NCI-H446 (cell line): ENCODE measurements at places on chromosomes 7 and 10.

GRCh38 chr7:46972205-46972604, 609.7 kb downstream of the TNS3 start:
- no peak for DNase-seq

GRCh38 chr10:70940834-70941568, 52.6 kb upstream of the PCBD1 start:
- DNase-seq = no peak

GRCh38 chr7:91527460-91527859, 263.2 kb downstream of the FZD1 start:
- DNase-seq = no peak

DNA sequence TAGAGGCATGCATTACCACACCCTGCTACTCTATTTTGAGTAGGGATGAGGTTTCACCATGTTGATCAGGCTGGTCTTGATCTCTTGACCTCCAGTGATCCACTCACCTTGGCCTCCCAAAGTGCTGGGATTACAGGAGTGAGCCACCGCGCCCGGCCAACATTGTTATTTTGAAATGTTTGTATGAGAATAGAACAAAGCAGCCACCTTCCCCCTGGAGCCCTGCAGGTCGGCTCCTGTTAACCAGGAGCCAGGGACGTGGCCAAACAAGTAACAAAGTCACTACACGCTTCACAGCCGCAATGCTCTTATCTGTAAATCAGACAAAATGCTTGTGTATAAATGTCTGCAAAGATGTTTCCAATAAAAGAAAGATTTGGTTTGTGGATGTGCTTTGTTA, 295.4 kb downstream of the CNTNAP2 start:
- no peak for DNase-seq

GRCh38 chr10:4813023-4813422, 13.0 kb upstream of the AKR1E2 start:
- DNase-seq = no peak

DNA sequence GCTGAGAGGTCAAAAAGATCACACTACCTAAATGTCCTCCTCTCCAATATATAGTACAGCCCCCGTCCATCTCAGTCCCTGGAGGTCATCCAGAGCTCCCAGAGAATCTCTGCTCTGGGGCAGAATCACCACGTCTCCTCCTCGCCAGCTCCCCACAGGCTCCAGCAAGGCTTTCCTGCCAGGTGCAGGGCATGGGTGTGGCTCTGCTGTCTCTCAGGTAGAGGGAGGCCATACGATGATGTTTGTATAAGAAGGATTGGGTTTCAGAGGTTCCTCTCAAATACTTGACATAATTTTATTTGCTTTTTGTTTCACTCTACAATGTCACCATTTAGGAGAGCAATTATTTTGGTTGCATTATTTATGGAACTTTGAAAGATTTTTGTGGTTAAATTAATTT, 98.3 kb upstream of the PRSS58 start:
- DNase-seq = no peak

GRCh38 chr10:93871671-93872204, 22.0 kb upstream of the SLC35G1 start:
- DNase-seq = no peak

GRCh38 chr7:29557954-29558353, 5.7 kb upstream of the PRR15 start:
- DNase-seq = no peak

- DNase-seq = no peak
Observed at GRCh38 chr10:98374217-98374985, 40.6 kb downstream of the PYROXD2 start.

GRCh38 chr10:103658049-103658577, 164.6 kb downstream of the NEURL1 start:
- DNase-seq = no peak

DNA sequence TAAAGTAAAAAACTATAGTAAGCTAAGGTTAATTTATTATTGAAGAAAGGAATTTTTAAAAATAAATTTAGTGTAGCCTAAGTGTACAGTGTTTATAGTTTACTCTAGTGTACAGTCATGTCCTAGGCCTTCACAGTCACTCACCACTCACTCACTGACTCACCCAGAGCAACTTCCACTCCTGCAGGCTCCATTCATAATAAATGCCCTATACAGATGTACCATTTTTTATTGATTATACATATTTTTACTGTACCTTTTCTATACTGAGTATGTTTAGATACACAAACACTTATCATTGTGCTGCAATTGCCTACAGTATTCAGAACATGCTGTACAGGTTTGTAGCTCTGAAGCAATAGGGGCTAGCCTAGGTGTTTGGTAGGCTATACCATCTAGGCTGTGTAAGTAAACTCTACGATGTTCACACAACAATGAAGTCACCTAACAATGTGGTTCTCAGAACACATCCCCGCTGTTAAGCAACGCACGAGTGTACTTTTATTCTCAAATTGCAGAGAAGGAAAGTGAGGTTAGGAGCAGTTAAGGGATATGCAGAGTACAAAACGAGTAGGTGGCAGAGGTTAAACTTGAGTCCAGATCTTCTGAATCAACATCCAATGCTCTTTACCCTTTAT, 38.9 kb upstream of the PLCE1 start:
- DNase-seq = no peak

GRCh38 chr10:50511492-50512213, 112.1 kb downstream of the SGMS1 start:
- DNase-seq = no peak

DNA sequence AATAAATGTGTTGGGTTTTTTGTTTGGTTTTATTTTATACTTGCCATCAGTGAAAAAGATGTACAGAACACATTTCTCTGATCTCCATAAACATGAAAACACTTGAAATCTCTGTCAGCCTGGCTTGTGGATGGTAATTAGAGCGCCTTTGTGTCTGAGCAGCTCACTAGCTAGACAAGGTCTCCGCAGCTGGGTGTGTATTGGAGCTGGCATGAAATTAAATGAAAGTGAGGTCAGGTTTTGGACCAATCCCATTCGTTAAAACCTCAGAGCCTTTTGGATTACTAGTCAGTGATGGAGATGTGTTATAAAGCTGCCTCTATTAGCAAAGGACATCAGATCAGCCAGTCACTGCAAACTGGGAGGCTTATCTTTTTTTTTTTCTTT, 2.7 kb downstream of the FRAT1 start:
- no peak for DNase-seq

DNA sequence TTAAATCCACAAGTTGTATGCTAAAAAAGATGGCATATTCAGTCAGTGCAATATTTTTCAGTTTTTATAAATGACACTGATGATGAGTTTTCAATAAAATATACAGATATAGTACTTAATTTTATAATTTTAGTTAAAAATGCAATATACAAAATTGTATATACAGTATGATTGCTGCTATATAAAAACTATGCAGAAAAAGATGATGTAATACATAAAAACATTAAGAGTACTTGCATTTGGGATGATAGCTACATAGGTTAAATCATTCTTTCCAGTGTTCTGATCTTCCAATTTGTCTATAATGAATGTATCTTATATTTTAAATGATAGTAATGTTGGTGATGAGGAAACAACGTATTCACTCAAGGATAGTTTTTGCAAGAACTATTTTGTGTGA, 92.0 kb upstream of the RPA3 start:
- DNase-seq = no peak

DNA sequence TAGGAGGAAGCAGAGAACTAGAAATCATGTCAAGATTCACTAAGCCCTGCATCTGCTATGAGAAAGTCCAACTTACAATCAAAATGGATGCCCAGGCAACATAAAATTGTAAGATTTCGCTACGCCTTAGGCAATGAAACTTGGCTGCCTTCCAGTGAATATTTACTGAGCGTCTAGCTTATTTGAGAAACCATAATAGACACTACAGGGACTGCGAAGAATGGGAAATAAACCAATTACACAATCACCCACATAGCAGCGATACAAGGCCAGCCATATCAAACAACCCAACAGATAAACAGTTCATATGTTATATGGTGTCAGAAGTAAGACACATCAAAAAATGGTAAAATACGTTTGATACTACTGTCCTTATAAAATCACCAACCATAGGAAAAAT, 545.0 kb upstream of the C7orf33 start:
- DNase-seq = no peak

GRCh38 chr7:91880413-91881241, at the start of gene MTERF1:
Gene MTERF1, minus strand, starts transcription at chr7:91880702. Its CDS starts 619 bp downstream, at chr7:91880083.
- DNase-seq = peak; percentile 93

DNA sequence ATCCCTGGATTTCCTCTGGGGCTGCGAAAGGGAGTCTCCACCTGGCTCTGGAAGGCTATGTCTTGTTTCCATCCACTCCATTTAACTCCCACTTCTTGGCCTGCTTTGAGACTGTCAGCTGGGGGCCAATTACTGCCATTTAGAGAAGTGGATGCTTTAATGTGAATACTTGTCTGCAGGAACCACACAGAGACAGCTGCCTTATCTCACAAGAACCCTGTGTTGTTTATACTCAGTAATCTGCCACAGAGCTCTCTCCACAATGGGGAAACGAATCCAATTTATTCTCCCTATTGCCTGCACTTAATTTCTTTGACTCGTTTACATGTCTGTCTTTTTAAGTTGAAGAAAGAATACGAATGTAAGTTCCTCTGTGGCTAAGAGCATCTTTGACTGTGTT, 787.0 kb upstream of the C7orf33 start:
- DNase-seq = peak; percentile 65

- no peak for DNase-seq
Observed at GRCh38 chr10:122531261-122531660, 29.3 kb upstream of the DMBT1 start.

GRCh38 chr10:89668386-89669071, 23.5 kb upstream of the PANK1 start:
- no peak for DNase-seq

- DNase-seq = no peak
Observed at GRCh38 chr7:64102656-64103400, 57.6 kb downstream of the ZNF727 start.

- DNase-seq = no peak
Observed at GRCh38 chr7:158097453-158098124, 490.0 kb downstream of the PTPRN2 start.

DNA sequence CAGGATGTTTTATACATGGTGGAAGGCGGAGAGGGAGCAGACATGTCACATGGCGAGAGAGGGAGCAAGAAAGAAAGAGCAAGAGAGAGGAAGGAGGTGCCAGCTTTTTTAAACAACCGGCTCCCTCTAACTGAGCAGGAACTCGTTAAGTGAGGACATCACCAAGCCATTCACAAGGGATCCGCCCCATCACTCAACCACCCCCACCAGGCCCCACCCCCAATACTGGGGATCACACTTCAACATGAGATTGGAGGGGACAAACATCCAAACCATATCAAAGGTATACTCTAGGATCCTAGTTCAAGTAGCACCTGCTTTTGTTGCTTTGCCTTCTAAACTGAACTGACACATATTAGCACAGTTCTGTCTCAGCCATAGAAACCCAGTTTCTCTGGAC, 141.9 kb upstream of the KLF14 start:
- no peak for DNase-seq

DNA sequence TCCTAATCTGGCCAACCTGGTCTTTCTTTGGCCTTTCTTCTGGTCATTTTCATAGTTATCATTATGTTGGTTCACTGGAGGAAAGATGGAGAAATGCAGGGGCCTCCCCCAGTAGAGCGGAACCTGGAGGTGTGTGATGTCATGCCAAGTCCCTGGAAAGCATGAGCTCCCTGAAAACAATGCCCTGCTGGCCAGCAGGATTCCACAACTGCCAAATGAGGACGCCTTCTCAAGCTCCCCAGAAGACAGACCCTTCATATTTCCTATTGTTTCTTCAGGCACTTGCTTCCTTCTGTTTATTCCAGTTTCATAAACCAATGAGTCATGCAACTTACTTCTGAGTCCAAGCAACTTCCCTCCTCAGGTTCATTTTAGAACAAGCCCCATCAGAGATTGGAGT, 339.0 kb downstream of the GATA3 start:
- no peak for DNase-seq

DNA sequence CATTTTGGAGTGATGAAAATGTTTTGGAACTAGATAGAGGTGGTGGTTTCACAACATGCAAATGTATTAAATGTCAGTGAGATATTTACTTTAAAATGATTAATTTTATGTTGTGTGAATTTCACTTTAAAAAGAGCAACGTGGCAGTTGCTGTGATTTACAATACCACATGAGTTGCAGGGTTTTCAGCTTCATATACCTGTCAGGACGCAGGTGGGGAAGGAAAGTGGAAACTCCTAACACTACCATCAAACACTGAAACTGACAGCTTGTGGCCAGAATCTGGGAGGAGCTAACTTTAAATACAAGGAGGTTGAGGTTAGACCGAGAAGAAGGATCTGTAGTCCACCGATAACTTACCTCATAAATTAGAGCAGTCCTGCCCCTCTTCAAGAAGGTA, 168.9 kb upstream of the TMEM72 start:
- no peak for DNase-seq

- DNase-seq = no peak
Observed at GRCh38 chr7:25067726-25068501, 57.1 kb downstream of the CYCS start.

DNA sequence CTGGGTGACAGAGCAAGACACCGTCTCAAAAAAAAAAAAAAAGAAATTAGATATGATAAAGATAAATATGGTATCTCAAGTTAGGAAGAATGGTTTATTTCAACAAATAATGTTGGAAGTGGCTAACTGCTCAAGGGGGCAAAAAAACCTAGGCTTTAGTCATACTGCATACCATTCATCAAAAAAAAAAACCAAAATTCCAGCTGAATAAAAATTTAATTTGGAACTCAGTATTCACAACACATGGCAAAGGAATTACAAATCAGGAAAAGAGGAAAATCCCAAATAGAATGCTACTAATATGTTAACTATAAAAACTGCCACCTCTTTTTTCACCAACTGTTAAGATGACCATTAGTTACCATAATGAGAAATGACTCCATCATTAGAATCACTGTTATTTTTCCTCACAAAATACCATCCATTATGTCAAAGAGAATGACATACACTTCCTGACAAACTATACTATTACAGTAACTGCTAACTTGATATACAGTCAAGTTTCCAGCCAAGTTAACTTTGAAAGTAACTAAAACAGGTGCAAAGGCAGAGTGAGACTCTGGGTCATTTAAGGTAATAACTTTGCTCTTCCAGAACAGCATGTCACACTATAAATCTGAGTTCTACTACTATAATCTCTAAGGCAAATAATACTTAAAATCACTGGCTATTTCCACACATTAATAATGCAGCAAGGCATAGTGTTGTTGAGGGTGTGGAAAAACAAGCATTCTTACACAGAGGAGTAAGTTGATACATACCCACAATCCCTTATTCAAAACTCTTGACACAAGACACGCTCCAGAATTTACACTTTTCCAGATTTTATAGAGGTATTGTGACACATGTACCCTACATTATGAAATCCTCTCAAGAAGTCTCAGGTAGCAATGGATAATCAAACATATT, 10.2 kb downstream of the KBTBD2 start:
- DNase-seq = no peak

DNA sequence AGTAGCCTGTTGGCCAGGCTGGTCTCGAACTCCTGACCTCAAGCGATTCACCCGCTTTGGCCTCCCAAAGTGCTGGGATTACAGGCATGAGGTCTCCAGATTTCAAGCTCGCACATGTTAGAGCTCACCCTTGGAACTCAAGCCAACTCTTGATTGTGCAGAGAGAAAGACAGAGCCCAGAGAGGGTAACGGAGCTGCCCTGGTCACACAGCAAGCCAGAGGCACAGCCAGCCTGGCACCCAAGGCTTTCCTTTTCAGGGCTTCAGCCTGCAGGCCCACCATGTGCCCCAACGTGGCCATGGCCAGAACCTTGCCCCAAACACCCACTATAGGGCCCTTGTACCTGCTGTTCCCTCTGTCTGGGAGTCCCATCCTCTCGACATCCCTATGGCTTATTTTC, 49.1 kb upstream of the CUX1 start:
- DNase-seq = no peak
